ENCODE measurements at places on chromosomes 7 and 10. TPM values are rescaled to one million over a fixed set of nuclear protein-coding genes. Genes with fewer than 3 reads are reported as not detected.

ADGRA1 gene
- not detected for polyA plus RNA-seq

ERVW-1 gene
- polyA plus RNA-seq = not detected

DNA sequence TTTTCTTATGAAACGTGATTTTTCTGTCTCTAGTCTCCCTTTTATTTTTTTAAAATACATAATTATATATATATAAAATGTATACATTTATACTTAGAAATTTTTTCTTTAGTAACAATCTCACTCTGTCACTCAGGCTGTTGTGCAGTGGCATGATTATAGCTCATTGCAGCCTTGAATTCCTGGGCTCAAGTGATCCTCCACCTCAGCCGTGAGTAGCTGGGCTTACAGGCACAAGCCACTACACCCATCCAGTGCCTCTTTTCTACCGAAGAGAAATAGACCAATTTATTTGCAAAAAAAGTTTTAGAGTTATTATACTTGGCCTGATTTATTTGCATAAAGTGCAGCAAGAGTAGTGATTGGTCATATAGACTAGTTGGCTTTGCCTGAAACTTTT lies 72.2 kb downstream of the MAPK8 start:
- DNase-seq = no peak

- no peak for DNase-seq
These were observed 155.8 kb upstream of the CHST15 start for GRCh38 chr10:124249196-124249595.

GRCh38 chr7:54898659-54899340 lies 120.0 kb upstream of the EGFR start:
- DNase-seq = no peak

- peak; percentile 26 for DNase-seq
These were observed 47.4 kb upstream of the PRKAR1B start for GRCh38 chr7:774161-775109.

- no peak for DNase-seq
These were observed 17.7 kb downstream of the LDB1 start for GRCh38 chr10:102102421-102102820.

GRCh38 chr7:125490167-125490566 lies 560.5 kb upstream of the POT1 start:
- DNase-seq = no peak

All from fibroblast of lung (primary cell).